ENCODE measurements at places on chromosomes 4 and X.
A peak's percentile ranks its signal among the peaks of the same experiment; 100 is the strongest.

- DNase-seq: no peak
These were observed 29.3 kb downstream of the WDR1 start for GRCh38 chr4:10087152-10087791.

GRCh38 chrX:3717742-3718420, 4.4 kb upstream of the PRKX start:
- DNase-seq: no peak

GRCh38 chr4:109879636-109880314, 31.9 kb downstream of the LRIT3 start:
- no peak for DNase-seq

DNA sequence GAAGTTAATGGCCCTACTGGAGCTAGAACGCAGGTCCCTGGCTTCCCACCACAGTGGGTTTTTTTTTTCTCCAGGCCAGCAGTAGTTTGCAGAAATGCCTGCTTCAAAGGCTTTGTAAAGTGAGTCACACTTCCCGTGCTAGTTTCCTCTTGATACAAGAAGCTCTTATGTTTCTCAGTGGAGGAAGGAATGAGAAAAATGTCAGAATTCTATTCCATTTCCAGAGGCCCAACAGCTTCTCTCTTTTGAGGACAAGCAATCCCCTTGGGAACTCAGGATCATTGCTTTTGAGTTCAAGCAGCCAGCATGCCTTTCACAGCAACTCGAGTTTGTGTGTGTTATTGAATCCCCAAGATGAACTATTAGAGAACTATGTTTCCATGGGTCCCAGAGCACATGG, 134.3 kb downstream of the GUCY2F start:
- DNase-seq: no peak

DNA sequence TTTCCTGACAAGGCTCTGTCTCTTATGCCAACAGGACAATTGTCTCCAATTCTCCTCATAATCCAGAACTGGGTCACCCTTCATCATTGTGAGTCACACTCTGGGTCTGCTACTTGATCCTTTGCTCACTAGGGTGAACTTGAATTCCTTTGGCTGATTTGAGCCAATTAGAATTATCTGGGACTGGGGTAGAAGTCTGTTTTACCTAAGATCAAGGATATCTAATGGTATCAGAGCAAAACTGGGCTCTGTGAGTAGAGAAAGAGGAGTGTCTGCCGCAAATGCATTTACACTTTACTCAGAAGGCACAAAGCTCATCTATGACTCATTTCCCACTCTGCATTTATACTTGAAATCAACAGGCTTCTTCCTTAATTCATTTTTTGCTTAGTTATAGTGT, 72.6 kb downstream of the PITX2 start:
- no peak for DNase-seq

- DNase-seq: no peak
These were observed 55.1 kb downstream of the ZNF330 start for GRCh38 chr4:141275834-141276233.

- peak; percentile 37 for DNase-seq
These were observed 538 bp downstream of the STBD1 start for GRCh38 chr4:76306882-76307659.

DNA sequence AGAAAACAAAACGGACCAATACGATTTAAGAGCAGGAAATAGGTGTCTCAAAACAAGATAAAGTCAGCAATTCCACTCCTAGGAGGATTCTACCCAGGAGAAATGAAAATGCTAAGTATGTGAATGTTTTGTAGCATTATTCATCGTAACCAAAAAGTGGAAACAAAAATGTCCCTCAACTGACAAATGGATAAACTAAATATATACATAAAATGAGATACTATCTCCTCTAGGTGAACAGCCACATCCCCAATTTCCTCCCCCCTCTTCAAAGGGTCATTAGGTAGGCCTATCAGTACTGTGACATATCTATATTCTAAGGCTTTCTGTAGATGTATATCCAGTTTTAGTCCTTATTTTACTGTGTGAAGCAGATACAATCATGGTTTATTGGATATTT, 18.0 kb downstream of the DDX3X start:
- DNase-seq: no peak

GRCh38 chr4:84432713-84433112, 66.4 kb downstream of the NKX6-1 start:
- no peak for DNase-seq

GRCh38 chrX:32966821-32967355, 244.5 kb downstream of the DMD start:
- no peak for DNase-seq

DNA sequence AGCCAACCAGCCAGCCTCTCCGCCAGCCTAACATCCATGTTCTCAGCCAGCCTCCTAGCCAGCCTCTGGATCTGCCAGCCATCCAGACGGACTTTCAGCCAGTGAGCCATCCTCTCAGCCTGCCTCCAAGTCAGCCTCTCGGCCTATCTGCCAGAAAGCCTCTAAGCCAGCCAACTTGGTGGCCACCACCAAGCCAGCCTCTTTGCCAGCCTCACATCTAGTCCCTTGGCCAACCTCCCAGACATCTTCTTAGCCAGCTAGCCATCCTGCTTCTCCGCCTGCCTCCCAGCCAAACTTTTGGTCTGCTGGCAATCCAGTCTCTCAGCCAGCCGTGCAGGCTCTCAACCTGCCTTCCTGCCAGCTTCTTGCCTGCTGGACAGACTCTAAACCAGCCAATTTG, 16.4 kb upstream of the ARAP2 start:
- no peak for DNase-seq

DNA sequence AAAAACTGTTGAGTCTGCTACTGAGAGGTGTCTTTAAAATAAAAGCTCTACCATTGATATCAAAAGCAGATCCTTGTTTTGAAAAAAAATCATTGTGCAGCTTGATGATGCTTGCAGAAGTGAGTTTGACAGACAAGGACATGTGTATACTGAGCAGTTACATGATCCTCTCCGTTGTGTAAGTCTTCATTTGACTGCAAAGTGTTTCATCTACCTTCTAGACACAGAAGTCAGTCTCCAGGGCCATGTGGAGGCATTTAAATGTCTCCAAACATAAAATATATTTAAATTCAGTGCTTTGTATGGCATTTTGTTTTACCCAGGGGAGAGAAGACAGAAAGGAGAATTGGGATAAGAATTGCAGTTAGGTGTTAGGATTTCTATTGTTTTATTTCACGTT, 107.8 kb upstream of the MYOZ2 start:
- no peak for DNase-seq

DNA sequence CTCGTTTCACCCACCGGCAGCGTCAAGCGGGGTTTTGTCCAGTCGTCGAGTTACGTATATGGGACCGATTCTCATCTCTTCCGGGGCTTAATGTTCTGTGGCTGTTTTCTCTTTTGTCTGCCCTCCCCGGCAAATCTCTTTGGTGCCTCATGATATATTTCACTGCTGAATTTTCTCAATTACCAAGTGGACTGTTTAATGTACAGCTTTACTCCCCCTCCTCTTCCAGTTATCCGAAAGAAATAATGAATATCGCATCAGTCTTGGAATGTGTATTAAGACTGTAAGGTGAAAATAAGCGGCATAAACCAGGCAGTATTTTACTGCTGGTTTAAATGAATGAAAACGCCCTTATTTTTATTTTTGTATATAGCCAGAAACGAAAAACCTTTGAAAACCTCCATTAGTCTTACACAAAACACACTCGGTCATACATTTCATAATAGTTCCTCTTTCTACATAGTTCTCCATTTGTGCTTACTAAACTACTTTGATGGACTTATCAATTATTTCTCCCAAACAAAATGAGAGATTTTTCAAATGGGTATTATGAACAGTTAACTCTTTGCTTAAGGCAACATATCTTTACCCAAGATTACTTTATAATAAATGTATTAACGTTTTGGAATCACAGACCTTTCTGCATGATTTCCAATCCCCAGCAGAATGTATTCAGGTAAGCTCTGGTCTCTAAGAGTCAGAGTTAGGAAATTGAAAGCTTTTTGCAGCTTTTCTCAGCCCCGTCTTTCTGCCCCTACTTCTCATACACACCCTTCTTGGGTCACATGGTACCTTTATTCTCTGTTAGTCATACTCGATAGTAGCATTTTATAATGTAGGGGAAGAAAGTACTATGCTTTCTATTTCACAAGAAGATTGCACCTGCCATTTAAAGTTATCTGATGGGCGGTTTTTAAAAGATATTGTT, 979 bp downstream of the RP2 start:
- no peak for DNase-seq

DNA sequence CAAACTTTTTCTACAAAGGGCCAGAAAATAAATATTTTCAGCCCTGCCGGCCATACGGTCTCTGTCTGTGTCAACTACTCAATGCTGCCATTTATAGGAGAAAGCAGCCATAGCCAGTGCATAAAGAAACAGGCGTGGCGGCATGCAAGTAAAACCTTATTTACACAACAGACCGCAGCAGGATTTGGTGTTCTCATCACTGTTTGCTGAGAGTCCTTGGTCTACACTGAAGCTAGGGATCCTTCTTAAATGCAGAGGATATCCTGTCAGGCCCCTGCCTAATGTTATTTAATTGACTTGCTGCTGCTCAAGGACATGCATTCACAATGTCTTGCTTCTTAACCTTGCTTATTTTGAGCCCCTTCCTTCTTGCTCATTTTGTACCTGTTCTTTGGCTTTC, 54.7 kb downstream of the CPE start:
- DNase-seq: no peak

DNA sequence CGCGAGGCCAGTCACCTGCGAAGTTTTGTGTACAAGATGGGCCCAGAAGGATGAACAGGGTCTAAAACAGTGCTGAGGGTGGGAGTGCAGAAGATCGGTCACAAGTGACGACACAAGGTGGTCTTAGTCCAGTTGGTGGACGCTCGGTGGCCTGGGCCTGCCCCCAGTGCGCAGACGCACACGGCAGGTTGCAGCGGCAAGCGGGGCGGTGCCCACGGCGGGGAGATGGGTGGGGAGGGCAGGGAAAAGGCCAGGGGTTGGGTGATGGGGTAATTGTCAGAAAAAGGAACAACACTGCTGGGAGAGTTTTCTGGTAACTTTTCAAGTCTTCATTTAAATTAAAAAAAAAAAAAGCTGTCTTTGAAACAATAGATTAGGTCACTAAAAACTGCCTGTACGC, 1.0 kb upstream of the PRDX4 start:
- no peak for DNase-seq

DNA sequence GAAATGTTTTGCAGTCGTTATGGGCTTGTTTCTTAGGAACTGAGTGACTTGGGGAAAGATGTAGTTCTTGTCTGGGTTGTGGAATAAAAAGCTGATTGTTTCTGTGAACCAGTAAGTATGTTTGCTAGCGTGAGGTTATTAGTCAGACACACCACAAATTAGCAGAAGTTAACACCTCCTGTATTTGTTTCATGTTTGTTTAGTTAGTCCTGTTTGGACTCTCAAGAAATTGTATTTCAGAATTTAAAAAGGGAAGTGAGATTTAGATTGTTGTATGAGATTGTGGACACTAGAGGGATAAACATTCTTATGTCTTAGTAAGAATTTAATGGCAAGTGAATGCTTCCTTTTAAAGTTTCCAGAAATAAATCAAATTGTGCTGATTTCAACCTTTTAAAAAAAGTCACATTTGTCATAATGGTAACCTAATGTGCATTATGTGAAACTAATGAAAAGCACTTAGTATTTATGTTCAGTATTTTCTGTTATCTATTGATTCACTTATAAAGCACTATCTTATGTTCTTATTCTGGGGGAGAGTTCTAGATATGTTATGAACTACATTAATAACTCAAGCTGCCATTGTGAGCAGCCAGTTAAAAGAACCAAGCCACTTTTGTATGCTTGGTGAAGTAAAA, 25.6 kb downstream of the ATP10D start:
- no peak for DNase-seq

DNA sequence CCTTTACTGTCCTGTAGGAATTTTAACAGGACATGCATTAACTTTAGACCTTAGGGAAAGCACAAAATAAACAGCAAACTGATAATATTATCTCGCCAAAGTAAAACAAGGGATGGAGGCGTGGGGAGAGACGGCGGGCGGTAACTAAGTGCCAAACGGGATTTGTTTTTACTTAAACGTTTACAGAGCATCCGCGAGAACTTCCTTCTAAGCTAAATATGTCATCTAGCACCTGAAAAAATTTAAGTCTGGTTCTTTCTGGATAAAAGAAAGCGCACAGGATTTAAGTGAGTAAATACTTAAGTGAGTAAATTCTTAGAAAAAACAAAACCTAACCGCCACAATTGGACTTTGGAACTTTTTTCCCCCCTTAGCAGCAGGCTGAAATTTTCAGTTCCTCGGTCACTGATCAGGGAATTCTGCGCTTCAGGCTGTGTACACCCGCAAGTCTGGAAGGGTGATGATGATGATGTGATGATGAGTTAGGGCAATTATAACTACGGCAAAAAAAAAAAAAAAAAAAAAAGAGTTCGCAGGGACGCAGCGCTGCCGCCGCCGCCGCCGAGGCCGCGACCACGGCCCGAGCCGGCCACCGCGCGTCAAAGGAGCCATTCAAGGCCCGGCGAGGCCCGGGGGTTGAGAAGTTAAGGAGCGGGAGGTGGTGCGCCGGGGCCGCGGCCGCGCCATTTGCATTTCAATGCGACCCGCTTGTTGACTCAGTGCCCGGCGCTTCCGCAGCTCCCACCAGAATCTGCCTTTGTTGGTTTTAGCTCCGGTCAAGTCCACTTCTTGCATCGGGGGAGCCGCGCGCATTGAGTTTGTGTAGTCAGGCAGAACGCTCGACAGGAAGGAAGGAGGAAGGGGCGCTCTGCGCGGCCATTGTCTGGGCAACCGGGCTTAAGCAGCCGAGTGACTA, 108.8 kb downstream of the SPRY1 start:
- DNase-seq: no peak

DNA sequence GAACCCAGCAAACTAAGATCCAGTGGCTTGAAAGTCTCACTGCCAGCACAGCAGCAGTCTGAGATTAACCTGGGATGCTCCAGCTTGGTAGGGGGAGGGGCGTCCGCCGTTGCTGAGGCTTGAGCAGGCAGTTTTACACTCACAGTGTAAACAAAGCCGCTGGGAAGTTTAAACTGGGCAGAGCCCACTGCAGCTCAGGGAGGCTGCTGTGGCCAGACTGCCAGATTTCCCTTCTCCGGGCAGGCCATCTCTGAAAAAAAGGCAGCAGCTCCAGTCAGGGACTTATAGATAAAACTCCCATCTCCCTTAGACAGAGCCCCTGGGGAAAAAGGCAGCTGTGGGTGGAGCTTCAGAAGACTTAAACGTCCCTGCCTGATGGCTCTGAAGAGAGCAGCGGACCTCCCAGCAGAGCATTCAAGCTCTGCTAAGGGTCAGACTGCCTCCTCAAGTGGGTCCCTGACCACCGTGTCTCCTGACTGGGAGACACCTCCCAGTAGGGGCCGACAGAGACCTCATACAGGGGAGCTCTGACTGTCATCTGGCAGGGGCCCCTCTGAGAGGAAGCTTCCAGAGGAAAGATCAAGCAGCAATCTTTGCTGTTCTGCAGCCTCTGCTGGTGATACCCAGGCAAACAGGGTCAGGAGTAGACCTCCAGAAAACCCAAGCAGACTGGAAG, 45.1 kb upstream of the CDX4 start:
- DNase-seq: no peak

GRCh38 chr4:102616636-102617035, 115.5 kb downstream of the NFKB1 start:
- DNase-seq: no peak

GRCh38 chr4:87679449-87680169, 29.5 kb downstream of the DMP1 start:
- DNase-seq: peak; percentile 4
